ENCODE measurements at places on chromosomes 5 and 9. TPM values are rescaled to one million over a fixed set of nuclear protein-coding genes. Genes with fewer than 3 reads are reported as not detected.

The NOXA1 gene
- total RNA-seq, result 0.75 TPM

The EIF4EBP3 gene
- 5.7 TPM for total RNA-seq

- DNase-seq, result no peak
Measured at GRCh38 chr9:125632321-125633115, 74.5 kb downstream of the MAPKAP1 start.

GRCh38 chr5:145484158-145484557, 351.0 kb downstream of the PRELID2 start:
- DNase-seq, result no peak

The WNK2 gene
- 3.4 TPM for total RNA-seq

GRCh38 chr5:160375701-160376100, 5.3 kb upstream of the C1QTNF2 start:
- DNase-seq, result no peak

DNA sequence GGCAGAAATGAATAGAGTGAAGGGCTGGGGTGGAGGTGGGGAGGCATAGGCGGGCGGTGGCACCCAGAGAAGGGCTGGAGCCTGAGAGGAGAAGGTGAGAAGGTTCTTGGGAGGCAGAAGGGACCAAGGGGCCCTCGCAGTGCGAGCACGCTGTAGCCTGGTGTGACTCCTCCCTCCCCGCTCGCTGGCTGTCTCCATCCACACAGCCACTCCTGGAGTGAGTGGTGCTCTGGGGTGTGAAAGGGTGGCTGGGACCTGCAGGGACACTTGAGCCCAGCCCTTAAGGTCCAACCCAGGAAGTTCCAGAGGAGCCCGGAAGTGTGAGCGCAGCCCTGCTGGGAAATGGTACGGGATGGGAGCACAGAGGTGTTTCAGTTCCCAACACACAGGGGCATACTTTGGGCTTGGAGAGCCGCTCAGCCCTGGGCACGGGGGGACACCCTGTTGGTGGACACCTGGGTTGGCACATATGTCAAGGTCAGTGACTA, 9.3 kb upstream of the SCGB3A1 start:
- no peak for DNase-seq

DNA sequence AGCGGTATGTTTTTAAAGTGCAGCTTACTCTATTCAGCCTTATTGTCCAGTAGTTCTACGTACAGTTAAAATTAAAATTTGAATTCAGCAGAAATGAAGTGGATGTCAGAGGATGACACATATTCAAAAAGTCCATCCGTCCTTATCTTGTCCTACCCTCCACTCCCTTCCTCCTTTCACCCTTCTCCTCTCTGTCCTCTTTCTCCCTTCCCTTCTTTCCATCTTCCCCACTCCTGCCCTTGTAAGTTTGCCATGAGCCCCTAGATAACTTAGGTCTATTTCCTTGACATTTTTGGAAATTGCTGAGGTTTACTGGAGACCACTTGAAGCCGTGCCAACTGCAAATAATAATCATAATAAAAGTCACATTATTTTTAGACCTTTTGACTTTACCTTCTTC, 67.6 kb downstream of the TRIO start:
- no peak for DNase-seq

DNA sequence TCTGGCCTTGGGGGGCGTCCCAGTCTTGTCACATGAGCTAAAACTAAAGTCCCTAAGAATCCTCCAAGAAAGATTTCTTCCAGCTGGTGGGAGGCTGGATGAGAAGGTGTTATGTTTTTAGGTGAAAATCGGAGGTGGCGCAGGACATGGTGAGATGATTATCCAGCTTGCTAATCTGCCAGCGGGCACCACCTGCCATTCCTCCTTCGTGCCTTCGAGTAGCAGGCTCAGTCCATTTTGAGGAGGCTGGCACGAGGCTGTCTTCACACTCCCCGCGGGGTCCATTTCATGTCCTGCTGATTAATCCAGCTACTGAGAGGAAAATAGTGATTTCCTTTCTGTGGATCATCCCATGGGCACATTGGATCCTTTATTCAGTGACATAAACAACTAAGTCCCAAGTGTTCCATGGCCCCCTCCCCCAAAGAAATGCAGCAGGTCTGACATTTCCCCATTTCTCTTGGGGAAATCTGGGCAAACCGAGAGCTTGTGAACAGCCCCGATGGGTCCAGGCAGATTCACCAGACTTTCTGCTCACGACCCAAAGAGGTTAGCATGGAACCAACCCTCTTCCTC, 38.2 kb upstream of the EXOC3 start:
- DNase-seq, result no peak

The CYFIP2 gene
- 11.0 TPM for total RNA-seq

DNA sequence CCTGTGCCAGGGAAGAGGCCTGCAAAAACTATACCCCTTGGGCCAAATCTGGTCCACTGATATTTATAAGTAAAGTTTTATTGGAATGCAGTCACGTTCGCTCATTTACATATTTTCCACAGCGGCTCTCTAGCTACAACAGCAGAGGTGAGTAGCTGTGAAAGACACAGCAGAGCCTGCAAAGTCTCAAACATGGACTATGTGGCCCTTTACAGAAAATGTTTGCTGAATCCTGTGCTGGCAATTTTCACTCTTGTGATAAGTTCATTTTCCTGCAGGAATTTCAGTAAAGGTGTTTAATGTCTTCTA, 70.1 kb downstream of the EPB41L4B start:
- no peak for DNase-seq

- DNase-seq, result no peak
Measured at GRCh38 chr9:106726070-106726815, 136.7 kb upstream of the ZNF462 start.

DNA sequence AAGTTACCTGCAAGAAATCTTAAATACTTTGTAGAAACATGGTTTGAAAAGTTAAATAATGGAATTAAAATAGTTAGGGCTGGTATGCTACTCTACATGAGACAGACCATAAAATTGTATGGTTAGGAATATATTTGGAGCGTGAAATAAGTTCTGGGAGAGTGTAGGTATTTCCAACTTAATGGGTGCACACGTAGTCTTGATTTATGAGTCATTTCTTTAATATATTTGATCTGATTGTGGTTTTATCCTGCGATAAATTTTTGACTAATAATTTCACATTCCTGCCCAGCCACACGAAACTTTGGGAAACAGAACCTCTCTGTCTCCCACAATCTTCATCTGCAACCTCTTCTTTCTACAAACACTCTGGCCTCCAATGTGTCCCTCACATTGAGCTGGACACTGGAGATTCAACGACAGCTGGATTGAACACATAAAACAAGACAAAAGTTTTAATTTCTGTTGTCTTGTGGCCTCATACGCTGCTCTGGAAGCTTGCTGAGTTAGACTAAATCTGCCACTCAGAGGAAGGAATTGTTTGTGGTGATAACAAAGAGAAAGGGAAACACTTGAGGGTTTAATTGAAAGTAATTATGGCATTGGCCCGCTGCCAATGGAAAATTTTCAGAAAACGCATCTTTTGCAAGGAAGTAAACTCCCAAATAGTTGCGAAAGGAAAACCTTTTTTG, 201.8 kb upstream of the ZNF608 start:
- no peak for DNase-seq

The PPP3R2 gene
- total RNA-seq, result not detected

- DNase-seq, result no peak
Measured at GRCh38 chr9:136117916-136118319, 757 bp downstream of the TMEM250 start.

- DNase-seq, result no peak
Measured at GRCh38 chr5:171945066-171945465, 61.4 kb downstream of the FBXW11 start.

- DNase-seq, result no peak
Measured at GRCh38 chr9:116174347-116174746, 20.8 kb downstream of the PAPPA start.

The HNRNPA0 gene
- total RNA-seq, result 7.2 TPM

- no peak for DNase-seq
Measured at GRCh38 chr5:149150457-149150856, 9.2 kb downstream of the ABLIM3 start.

The DNAJB5 gene
- 4.9 TPM for total RNA-seq

DNA sequence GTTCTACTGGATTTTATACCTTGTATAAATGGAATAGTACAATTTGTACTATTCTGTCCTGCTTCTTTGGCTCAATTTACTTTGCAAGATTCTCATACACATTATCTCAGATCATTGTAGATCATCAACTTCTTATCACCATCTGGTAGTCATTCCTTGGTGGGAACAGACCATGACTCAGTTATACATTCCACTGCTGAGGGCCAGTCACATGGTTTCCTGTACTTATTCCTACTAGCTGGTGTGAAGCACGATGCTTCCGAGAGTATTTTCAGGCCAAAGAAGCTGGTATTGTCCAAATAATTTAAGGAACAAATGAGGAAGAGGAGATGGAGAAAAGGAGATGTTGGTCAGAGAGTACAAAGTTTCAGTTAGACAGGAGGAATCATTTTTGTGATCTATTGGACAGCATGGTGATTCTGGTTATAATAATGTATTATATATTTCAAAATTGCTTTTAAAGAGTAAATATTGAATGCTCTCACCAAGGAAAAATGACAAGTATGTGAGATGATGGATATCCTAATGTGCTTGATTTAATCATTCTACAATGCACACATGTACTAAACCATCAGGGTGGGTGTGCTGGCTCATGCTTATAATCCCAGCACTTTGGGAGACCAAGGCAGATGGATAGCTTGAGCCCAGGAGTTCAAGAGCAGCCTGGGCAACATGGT, 124.1 kb downstream of the SYK start:
- DNase-seq, result no peak

The SPAG8 gene
- total RNA-seq, result not detected

GRCh38 chr9:14722391-14723035, at the start of gene CER1:
Gene CER1, minus strand, starts transcription at chr9:14722733. Its CDS starts 61 bp downstream, at chr9:14722672.
- no peak for DNase-seq

GRCh38 chr5:102536323-102536928, 37.6 kb upstream of the SLCO6A1 start:
- peak; percentile 33 for DNase-seq

- DNase-seq, result no peak
Measured at GRCh38 chr5:178249191-178249989, 16.8 kb upstream of the PHYKPL start.

DNA sequence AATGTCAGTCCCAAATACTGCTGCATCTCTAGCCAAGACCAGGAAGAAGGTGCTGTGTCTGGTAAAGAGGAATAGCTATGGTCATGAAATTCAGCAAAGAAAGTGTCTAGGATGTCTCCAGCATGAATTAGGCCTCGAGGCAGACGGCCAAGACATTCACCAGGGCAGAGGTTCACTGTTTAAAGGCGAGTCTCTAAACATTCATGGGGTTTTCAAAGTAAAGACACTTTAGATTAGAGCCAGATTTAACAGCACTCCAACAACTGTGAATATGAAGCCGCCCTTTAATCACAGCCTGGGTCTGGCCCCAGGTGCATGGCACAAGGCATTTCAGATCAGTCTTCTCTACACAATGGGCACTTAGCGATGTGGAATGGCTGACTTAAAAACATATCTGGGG, 95.0 kb downstream of the ANKH start:
- DNase-seq, result no peak

- DNase-seq, result no peak
Measured at GRCh38 chr9:90647843-90648242, 5.2 kb upstream of the DIRAS2 start.

DNA sequence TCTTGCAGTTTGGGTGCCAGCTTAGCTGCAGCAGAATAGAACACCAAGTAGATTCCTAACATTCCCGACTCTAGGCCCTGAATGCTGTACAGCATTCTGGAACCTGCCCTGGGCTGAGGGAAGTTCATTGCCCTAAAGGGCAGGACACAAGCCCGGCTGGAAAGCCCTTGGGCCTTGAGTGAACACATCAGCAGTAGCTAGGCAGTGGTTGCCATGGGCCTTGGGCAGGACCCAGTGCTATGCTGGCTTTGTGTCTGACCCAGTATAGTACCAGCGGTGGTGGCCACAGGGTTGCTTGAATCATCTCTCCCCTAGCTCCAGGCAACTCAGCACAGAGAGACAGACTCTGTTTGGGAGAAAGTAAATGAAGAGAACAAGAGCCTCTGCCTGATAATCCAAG, 137.8 kb downstream of the AGTPBP1 start:
- no peak for DNase-seq

- DNase-seq, result no peak
Measured at GRCh38 chr5:136209346-136209910, 16.5 kb upstream of the SMIM32 start.

GRCh38 chr5:126514131-126514557, 80.9 kb downstream of the ALDH7A1 start:
- no peak for DNase-seq

The IL33 gene
- not detected for total RNA-seq

DNA sequence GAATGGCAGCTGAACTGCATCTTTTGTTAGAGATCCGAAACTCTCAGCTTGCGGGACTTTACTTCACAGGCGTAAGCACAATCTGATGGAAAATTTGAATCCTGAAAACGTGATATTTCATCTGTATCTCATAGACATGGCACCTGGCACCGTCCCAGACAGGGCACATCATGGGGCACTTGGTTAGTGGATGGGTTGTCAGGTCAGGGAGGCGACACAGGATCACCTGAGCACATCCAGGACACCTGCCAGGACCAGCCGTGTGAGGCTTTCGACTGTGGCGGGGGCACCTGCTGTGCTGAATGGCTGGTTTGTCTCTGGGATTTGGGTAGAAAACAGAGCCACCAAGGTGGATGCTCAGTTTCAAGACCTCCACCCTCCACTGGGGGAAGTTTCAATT, 11.3 kb upstream of the ZFP62 start:
- DNase-seq, result no peak

DNA sequence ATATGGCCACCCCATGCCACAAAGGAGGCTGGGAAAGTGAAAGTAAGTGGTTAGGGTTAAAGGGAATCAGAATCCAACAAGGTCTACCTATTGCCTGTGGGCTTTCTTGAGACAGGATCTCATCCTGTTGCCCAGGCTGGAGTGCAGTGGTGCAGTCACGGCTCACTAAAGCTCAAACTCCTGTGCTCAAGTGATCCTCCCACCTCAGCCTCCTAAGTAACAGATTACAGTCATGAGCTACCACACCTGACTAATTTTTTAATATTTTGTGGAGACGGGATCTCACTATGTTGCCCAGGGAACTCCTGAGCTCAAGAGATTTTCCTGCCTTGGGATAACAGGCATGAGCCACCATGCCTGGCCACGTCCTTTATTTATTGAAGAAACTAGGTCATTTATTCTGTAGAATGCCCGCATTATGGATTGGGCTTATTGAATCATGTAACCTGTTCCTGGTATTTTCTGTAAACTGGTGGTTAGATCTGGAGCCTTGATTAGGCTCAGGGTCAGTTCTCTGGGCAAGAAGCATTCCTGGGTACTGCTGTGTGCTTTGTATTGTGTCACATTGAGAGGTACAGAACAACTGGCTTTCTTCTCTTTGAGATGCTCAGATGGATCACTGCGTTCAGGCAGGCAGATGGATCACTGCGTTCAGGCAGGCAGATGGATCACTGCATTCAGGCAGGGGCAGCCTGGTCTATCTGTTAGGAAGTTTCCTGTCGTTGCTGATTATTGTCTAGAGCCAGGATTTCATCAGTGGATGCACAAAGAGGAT, 41.6 kb downstream of the ERGIC1 start:
- DNase-seq, result no peak

The GPR150 gene
- total RNA-seq, result not detected

The NDFIP1 gene
- 41.8 TPM for total RNA-seq

DNA sequence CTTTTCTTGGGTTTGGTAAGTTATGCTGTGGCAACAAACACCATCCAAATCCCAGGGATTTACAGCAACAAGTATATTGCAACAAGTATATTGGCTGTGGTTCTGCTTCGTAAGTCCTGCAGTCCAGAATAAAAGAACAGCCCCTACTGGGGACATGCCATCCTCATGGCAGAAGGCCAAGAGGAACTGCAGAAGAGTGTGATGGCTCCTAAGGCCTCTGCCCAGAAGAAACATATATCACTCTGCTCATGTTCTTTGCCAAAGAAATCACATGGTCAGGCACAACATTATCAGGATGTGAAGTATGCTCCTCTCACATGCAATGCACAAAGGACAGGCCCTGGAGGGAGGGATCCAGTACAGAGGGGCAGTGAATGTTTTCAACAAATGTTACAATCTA, 159.6 kb upstream of the TAS2R1 start:
- DNase-seq, result no peak
